Dermis lymphatic vessel endothelial cell (primary cell): ENCODE measurements at places on chromosomes 13 and 19. TPM values are rescaled to one million over a fixed set of nuclear protein-coding genes. Genes with fewer than 3 reads are reported as not detected.

The ZNF85 gene
- total RNA-seq: 10.4 and 11.1 TPM in 2 replicates

The HIPK4 gene
- under 0.01 TPM in 1 of 2 replicates, not detected in the other for total RNA-seq

The MBD3L3 gene
- not detected in 2 replicates for total RNA-seq

The ZNF709 gene
- 3.5 and 5.0 TPM in 2 replicates for total RNA-seq

The FRY gene
- total RNA-seq: 106 and 107 TPM in 2 replicates

The PGLYRP2 gene
- total RNA-seq: not detected in 2 replicates

The NKPD1 gene
- 0.11 and 0.17 TPM in 2 replicates for total RNA-seq

The PLIN4 gene
- 1.1 and 1.5 TPM in 2 replicates for total RNA-seq

The KIR2DL3 gene
- not detected in 2 replicates for total RNA-seq

The APOC4 gene
- total RNA-seq: not detected in 2 replicates

The SAFB gene
- total RNA-seq: 35.5 and 49.9 TPM in 2 replicates

The PSG3 gene
- not detected in 2 replicates for total RNA-seq

The WTIP gene
- 31.7 and 41.2 TPM in 2 replicates for total RNA-seq

The TJP3 gene
- total RNA-seq: under 0.01 TPM in 2 replicates

The NEK5 gene
- total RNA-seq: 0.11 and 0.34 TPM in 2 replicates

The METTL21C gene
- not detected in 2 replicates for total RNA-seq

The NLRP11 gene
- total RNA-seq: under 0.01 and 0.11 TPM in 2 replicates

The CDK8 gene
- total RNA-seq: 11.5 and 13.1 TPM in 2 replicates

The FCER2 gene
- not detected in 2 replicates for total RNA-seq

The CLEC4M gene
- 146 and 160 TPM in 2 replicates for total RNA-seq

The ELSPBP1 gene
- total RNA-seq: not detected in 2 replicates

The NLRP9 gene
- total RNA-seq: not detected in 2 replicates

The LHB gene
- total RNA-seq: 0.17 and 0.22 TPM in 2 replicates

The SLC25A42 gene
- 4.1 and 4.3 TPM in 2 replicates for total RNA-seq

The MCEMP1 gene
- not detected in 2 replicates for total RNA-seq

The PSG1 gene
- not detected in 2 replicates for total RNA-seq

The ATP5F1D gene
- total RNA-seq: 12.6 and 14.8 TPM in 2 replicates

The RFPL4A gene
- total RNA-seq: 0.87 TPM in 1 of 2 replicates, not detected in the other

The KMT5C gene
- 3.2 and 3.3 TPM in 2 replicates for total RNA-seq

The SLC7A9 gene
- not detected in 2 replicates for total RNA-seq

The PSG2 gene
- total RNA-seq: not detected in 2 replicates

The ADAT3 gene
- 1.9 and 2.0 TPM in 2 replicates for total RNA-seq

The FLT3LG gene
- total RNA-seq: 0.60 and 1.4 TPM in 2 replicates

The ZNF555 gene
- 5.6 and 6.4 TPM in 2 replicates for total RNA-seq
